Uterine smooth muscle cell (primary cell): ENCODE measurements at places on chromosomes 2 and 18. TPM values are rescaled to one million over a fixed set of nuclear protein-coding genes. Genes with fewer than 3 reads are reported as not detected.

Gene RESP18
- not detected in 2 replicates for total RNA-seq

Gene MC5R
- total RNA-seq = not detected in 2 replicates

Gene CNGA3
- total RNA-seq = not detected in 2 replicates

Gene BOLA3
- 33.7 and 50.0 TPM in 2 replicates for total RNA-seq

Gene SALL3
- not detected in 2 replicates for total RNA-seq

Gene SRD5A2
- total RNA-seq = not detected in 2 replicates

Gene CCL20
- not detected in 2 replicates for total RNA-seq

Gene ACVR1C
- total RNA-seq = 0.25 and 0.33 TPM in 2 replicates

Gene OTOS
- not detected in 2 replicates for total RNA-seq

Gene POMC
- total RNA-seq = 1.1 and 1.7 TPM in 2 replicates

Gene RNF181
- total RNA-seq = 255 and 257 TPM in 2 replicates

Gene ANKAR
- 3.7 and 6.0 TPM in 2 replicates for total RNA-seq

Gene ANKRD23
- total RNA-seq = 2.0 and 2.4 TPM in 2 replicates

Gene GPR45
- not detected in 2 replicates for total RNA-seq

Gene ALPP
- not detected in 2 replicates for total RNA-seq

Gene LRP2
- not detected in 2 replicates for total RNA-seq

Gene SCN7A
- total RNA-seq = 0.11 and 0.12 TPM in 2 replicates

Gene GALR1
- total RNA-seq = under 0.01 TPM in 1 of 2 replicates, not detected in the other

Gene FBLN7
- 1.1 and 2.4 TPM in 2 replicates for total RNA-seq

Gene ANKRD30BL
- total RNA-seq = not detected in 2 replicates

Gene EFHD1
- 0.12 TPM in 1 of 2 replicates, not detected in the other for total RNA-seq
